ENCODE measurements at places on chromosomes 16 and 17.

GRCh38 chr16:72427051-72427782 lies 255.3 kb upstream of the PMFBP1 start:
- no peak for DNase-seq

DNA sequence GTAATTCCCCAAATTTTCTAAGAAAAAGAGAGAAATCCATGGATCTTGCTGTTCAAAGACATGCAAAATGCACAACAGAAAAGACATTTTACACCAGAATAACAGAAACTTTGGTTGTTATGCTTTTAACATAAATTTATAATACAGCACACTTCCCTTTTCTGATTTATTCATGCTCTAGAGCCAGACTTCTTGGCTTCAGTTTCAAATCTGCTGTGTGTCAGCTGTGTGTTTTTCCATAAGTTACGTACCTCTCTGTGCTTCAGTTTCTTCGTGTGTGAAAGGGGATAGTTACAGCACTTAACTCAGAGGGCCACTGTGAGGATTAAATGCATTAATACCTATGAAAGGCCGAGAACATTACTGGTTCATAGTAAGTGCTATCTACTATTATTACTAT lies 6.8 kb upstream of the CCL3L1 start:
- DNase-seq = no peak

- no peak for DNase-seq
These were observed 1.5 kb upstream of the MYH10 start for GRCh38 chr17:8632061-8632460.

DNA sequence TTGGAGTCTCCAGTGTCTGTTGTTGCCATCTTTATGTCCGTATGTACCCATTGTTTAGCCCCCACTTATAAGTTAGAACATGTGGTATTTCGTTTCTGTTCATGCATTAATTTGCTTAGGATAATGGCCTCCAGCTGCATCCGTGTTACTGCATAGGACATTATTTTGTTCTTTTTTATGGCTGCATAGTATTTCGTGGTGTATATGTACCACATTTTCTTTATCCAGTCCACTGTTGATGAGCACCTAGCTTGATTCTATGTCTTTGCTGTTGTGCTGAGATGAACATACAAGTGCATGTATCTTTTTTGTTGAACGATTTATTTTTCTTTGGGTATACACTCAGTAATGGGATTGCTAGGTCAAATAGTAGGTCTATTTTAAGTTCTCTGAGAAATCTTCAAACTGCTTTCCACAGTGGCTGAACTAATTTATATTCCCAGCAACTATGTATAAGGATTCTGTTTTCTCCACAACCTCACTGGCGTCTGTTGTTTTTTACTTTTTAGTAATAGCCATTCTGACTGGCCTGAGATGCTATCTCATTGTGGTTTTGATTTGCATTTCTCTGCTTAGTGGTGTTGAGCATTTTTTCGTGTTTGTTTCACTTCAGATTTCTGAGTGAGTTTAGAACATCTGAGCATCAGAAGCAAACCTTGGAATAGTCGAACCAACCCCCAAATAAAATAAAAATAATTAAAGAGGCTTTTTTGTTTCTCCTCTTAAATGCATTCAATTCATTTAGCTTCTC lies 304.7 kb downstream of the ZFHX3 start:
- no peak for DNase-seq

GRCh38 chr16:28958216-28958615 lies 7.5 kb downstream of the NFATC2IP start:
- DNase-seq = no peak

- DNase-seq = no peak
These were observed 25.0 kb downstream of the ALOX15 start for GRCh38 chr17:4616476-4616875.

DNA sequence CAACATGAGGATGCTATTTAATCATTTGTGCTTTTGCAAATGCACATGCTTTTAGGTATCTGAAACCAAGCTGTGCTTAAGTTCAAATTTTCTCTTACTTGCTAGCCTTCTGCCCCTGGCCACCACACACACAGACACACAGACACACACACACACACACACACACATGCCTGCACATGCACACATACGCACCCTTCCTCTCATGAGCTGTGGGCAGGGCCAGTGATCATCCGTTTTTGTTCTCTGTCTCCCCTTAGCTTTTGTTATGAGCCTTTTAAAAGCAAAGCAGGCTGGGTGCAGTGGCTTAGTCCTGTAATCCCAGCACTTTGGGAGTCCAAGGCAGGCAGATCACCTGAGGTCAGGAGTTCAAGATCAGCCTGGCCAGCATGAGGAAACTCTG lies 34.2 kb downstream of the CD300LF start:
- no peak for DNase-seq

DNA sequence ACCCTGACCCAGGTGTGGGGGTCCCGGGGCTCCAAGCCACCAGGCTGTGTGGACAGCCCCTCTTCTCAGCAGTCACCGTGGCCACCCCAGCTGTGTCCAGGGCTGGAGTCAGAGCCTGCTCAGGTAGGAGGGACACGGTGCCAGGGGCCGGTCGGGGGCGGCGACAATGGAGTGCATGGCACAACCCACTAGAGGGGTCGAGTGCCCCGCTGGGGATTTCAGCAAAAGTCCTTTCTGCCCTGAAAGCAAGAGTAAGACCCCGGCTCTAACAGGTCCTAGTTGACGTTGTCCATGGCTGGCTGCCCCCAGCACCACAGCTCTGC lies 11.3 kb downstream of the UTS2R start:
- DNase-seq = no peak

DNA sequence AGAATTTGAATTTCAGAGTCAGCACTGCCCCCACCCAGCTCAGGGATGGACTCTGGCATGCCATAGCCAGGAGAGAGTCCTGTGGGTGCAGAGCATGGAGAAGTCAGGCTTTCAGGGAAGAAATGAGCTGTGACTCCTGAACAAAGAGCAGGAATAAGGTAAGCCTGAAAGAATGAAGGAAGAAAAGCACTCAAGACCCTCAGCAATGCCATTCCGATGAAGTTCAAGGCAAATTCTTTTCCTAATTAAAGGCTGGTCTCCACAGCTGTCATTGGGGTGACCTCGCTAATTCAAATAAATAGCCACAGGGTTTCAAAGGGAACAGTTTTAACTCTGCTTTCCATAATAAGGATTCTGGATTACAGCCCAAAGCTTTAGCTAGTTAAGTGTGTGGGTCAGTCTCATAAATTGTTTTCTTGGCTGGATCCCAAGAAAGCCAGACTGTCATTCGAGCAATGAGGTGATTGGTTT lies 31.7 kb downstream of the TOM1L2 start:
- no peak for DNase-seq

GRCh38 chr17:81823820-81824550 lies 9.1 kb downstream of the MCRIP1 start:
- DNase-seq = no peak

- no peak for DNase-seq
These were observed 320.1 kb upstream of the MAF start for GRCh38 chr16:79920685-79921084.

- no peak for DNase-seq
These were observed 171.8 kb upstream of the CACNG5 start for GRCh38 chr17:66663041-66663606.

GRCh38 chr17:29582254-29582765 lies 7.1 kb downstream of the GIT1 start:
- no peak for DNase-seq

- DNase-seq = no peak
These were observed at the start of gene ITGAE for GRCh38 chr17:3800362-3801271. ITGAE (minus strand) TSS chr17:3801188; CDS start chr17:3801144, 44 bp downstream.

GRCh38 chr17:2059547-2060384 lies 4.9 kb downstream of the HIC1 start:
- no peak for DNase-seq

- no peak for DNase-seq
These were observed 463.2 kb downstream of the WWOX start for GRCh38 chr16:78562650-78563049.

DNA sequence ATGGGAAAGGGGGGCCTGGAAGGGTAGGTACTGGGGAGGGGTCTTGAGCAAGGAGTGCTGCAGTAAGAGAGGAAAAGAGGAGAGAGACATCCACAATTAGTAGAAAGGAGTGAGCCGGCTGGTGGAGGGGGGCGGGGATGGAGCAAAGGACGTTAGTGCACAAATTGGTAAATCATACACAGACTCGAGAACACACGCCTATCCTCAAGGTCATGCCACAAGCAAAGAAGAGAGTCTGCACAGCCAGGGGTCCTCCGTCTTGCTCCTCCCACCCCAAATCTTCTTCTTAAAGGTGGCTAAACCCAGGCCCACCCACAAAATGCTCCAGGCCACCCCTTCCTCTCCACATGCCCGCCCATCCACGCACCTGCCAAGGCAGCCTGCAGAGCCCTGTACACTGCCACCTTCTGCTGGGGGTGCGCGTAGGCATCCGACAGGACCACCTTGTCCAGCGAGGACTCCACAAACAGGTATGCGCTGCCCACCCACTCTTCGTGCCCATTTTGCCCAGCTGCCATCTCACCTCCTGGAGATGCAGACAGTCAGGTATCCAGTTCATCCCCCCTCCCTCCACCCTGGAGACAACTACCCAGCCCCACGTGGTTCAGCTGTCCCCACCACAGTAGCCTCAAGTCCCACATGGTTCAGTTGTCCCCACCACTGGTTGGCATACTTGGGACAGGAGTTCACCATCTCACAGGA lies 3.4 kb downstream of the TRADD start:
- DNase-seq = no peak

DNA sequence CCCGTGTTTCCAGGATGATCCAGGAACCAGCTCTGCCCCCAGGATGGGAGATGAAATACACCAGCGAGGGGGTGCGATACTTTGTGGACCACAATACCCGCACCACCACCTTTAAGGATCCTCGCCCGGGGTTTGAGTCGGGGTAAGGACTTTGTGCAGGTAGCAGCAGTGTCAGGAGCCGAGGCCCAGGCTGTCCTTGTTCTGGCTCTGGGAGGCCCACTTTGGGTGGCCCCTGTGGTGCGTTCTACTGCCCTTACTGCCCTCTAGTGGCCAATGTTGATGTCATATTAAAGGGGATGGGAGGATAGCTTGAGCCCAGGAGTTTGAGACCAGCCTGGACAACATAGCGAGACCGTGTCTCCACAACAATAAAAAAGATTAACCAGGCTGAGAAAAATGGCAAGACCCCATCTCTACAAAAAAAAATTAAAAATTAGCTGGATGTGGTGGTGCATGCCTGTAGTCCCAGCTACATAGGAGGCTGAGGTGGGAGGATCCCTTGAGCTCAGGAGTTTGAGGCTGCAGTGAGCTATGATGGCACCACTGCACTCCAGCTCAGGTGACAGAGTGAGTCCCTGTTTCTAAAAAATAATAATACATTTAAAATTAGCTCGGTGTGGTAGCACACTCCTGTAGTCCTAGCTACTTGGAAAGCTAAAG lies 20.9 kb upstream of the CLEC18A start:
- peak; percentile 26 for DNase-seq

GRCh38 chr17:78125138-78125913 lies 3.2 kb downstream of the TMC6 start:
- DNase-seq = no peak

DNA sequence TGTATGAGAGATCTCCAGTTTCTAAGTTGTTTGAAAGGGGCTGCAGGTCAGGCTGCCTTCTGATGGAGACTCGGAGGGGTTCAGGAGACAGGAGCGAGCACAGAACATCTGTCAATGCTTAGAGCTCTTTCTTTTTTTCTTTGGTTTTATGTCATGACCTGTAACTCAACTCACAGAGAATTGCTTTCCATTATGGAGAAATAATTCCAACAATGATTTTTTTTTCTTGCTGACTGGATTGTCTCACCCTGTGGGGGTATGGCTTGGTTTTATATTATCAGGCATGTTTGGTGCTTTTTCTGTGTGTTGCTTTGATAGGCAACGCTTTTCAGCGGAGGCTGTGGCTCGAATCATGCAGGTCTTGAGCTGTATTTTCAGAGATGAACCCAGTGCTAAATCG lies 10.7 kb upstream of the KCNJ2 start:
- no peak for DNase-seq

DNA sequence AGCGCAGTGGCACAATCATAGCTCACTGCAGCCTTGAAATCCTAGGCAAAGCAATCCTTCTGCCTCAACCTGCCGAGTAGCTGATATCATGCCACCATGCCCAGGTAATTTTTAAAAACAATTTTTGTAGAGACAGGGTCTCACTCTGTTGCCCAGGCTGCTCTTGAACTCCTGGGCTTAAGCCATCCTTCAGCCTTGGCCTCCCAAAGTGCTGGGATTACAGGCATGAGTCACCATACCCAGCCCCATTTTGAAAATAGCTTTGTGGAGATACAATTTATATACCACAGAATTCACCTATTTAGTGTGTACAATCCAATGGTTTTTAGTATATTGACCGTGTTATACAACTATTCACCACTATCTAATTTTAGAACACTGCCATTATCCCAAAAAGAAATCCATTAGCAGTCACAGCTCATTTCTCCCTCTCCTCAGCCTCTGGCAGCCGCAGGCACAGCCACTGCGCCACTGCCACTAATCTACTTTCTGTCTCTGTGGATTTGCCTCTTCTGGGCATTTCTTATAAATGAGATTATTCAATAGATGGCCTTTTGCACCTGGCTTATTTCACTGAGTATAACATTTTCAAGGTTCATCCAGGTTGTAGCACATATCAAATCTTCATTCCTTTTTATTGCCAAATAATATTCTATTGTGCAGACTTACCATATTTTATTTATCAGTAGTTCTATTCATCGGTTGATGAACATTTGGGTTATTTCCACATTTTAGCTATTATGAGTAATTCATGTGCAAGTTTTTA lies 6.5 kb downstream of the RNF157 start:
- no peak for DNase-seq

GRCh38 chr17:17836250-17836817 lies 452 bp downstream of the SREBF1 start:
- DNase-seq = peak; percentile 96

DNA sequence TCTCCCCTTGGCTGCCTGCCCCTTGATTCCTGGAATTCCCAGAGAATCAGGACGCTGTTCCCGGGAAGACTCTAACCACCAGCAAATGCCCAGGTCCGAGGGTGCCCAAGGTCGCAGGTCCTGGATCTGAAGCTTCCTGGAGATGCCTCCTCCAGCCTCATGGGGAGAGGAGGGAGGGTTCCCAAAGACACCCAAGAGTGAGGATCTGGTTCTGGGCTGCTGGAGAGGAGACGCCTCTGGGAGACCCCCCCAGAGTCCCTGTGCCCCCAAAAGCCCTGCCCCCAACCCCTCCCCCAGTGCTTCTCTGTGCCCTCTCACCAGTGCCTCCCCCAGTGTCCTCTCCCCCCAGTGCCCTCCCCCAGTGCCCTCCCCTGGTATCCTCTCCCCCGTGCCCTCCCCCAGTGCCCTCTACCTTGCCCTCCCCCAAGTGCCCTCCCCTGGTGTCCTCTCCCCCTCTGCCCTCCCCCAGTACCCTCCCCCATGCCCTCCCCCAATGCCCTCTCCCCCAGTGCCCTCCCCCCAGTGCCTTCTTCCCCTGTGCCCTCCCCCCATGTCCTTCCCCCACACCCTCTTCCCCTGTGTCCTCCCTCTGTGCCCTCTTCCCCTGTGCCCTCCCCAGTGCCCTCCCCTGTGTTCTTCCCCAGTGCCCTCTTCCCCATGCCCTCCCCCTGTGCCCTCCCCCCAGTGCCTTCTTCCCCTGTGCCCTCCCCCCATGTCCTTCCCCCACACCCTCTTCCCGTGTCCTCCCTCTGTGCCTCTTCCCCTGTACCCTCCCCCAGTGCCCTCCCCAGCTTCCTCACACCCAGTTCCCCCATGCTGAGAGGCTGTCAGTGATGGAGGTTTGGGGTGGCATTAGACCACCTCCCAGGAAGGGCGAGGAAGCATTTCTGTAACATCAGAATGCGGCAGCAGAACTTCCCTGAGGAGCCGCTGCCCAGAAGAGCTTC lies 6.3 kb upstream of the SECTM1 start:
- DNase-seq = no peak
